CD4-positive, alpha-beta T cell treated with Interleukin-17A for 1 hour (primary cell): ENCODE measurements at places on chromosomes 7 and 10.

DNA sequence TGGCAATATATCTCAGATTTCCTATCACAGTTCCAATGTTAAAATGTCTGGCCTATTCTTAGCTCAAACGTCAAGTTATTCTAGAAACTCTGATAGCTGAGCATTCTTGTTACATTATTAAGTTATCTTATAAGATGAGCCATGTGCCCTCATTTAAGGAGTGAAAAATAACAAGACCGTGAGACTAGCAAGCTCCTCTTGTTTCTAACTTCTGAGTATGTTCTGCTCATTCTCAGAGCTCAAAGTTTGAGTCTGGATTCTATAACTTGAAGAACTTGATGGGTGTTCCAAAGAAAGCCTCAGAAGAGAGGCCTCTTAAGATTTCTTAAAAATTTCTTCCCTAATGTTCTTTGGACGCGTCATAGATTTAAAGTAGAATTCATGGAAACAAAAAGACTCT, 215.2 kb downstream of the HTR7 start:
- DNase-seq = no peak

DNA sequence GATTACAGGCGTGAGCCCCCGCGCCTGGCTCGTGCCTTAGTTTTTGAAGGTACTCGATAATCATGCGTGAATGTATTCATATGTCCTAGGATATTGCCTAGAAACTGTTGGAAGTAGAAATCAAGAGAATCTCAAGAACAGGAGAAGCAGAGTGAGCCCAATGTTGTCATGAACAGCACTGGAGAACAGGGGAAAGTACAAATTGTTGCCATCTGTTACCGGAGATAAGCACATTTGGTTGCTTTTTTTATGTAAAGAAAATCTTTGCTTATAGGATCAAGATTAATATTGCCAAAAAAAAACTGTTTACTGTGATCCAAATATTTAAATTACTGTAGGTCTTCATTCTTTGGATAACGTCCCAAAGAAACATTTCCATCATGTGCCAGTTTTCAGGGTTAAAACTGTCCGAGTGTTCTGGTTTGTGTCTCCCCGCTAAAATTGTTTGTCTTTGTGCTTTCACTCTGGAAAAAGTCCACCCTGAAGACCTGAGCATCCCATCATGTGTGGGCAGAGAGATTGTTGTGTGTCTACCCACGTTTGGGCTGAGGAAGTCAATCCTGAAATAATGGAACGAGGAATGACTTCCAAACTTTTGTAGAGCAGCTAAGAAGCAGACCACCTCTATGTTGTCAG, 95.7 kb upstream of the CELF2 start:
- no peak for DNase-seq

DNA sequence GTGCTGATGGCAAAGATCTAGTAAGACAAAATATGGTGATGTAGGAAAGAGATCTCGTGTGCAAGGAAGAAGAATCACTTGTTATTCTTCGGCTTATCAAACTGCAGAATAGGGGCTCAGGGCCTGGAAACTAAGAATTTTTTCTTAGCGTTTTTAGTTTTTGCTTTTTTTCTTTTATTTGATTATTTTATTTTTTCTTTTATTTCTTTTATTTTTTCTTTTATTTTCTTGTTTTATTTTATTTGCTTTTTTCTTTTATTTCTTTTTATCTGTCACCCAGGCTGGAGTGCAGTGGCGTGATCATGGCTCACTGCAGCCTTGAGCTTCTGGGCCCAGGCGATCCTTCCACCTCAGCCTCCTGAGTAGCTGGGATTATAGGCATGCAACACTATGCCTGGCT, 70.0 kb downstream of the ATRNL1 start:
- no peak for DNase-seq

DNA sequence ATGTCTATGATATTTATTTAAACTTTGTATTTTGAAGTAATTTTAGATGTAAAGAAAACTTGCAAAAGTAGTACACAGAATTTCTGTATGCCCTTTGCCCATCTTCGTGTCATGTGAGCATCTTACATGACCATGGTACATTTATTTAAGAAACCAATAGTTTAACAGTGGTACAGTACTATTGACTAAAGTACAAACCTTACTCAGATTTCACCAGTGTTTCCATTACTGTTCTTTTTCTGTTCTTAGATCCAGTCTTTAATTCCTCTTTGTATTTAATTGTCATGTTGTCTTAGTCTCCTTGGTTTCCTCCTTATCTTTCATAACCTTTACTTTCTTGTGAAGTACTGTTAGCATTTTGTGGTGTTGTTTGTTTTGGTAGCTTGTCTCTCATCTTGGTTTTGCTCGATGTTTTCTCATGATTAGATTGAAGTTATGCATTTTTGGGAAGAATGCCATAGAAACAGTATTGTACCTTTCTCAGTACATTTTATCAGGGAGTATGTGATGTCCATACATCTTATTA, 24.1 kb downstream of the TAX1BP1 start:
- no peak for DNase-seq

GRCh38 chr10:97596101-97597082, 6.9 kb downstream of the C10orf62 start:
- no peak for DNase-seq

DNA sequence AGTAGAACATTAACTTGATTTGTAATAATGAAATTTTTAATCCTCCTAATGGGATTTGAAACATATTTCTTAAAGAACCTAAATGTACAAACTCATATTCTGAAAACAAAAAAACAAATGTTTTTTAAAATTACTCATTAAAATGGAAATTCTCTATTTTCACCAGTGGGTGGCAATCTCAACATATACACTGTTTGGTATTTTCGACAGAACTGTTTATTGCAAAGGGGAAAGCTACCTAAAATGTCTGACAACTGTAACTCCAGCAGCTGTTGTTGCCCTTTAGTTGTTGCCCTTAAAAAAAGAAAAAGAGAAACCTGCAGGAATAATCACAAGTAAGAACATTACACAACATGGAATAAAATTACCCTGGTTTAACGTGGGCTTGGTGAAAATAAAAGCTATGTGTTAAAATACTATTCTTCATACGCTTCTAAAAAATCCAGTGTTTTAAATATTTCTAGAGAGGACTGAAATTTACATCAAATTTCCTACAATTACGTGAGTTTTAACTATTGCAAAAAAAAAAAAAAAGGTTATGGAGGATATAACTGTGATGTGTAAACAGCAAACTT, 54.5 kb downstream of the COL1A2 start:
- peak; percentile 28 for DNase-seq

DNA sequence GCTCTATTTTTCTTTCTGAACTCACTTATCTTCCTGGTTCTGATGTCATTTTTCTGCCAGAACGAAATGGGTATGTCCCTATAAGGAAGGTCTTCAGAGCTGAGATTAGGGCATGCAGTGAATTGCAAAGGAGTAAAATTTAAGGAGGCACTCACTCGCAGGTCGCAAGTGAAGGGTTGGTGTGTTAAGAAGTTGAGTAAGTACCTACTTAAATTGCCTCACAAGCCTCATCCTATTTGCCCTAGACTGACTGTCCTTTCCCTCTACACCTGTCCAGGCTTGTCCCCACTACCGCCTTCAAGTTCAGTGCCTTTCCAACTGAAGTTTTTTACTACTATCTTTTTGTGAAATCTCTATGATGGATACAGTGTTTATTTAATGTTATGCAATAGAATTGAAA, 191.5 kb downstream of the AHR start:
- no peak for DNase-seq

DNA sequence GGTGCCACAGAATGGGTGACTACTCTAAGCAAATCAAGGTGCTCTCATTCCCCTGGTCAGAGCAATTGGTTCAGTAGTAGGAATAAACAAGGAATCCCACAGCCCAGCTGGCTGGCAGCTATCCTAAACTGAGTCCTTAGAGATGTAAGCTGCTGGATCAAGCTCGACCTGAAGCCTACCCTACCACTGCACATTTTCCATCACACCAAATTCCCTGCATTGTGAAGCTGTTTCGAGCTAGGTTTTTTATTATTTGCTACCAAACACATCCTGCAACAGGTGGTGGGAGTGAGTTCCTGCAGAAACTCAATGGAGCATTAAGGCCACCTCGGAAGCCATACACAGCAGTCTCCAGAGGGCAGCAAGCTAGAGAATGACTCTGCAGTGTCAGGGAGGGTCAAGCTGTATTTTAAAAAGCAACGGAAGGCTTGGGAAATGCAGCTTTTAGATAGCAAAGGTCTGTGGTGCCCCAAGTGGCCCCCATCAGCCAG, 33.7 kb upstream of the TNRC18 start:
- DNase-seq = no peak
